ENCODE measurements at places on chromosomes 1 and 21. TPM values are rescaled to one million over a fixed set of nuclear protein-coding genes. Genes with fewer than 3 reads are reported as not detected.

- DNase-seq, result no peak
Observed at GRCh38 chr1:237890416-237890815, 306 bp downstream of the ZP4 start.

DNA sequence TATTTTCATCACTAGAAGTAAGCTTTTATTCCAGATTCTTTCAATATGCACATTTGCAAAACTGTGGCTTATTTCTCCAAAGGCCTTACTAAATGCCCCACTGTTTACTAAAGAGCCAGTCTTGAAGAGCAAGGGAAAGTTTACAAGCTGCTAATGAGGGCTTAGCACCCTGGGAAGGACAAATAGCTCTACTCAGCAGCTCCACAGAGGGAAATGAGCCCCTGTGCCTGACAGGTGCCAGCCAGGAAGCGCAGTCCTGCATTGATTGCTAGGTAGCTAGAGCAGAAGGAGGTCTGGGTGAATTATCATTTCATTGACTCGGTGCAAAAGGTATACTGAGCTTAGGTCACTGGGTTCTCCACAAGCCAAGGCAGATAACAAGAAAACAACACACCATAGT is 307.0 kb downstream of the SETD4 start:
- DNase-seq, result no peak

The LRRC38 gene
- not detected for total RNA-seq

GRCh38 chr1:1275836-1276235 is 2.2 kb upstream of the UBE2J2 start:
- DNase-seq, result no peak

DNA sequence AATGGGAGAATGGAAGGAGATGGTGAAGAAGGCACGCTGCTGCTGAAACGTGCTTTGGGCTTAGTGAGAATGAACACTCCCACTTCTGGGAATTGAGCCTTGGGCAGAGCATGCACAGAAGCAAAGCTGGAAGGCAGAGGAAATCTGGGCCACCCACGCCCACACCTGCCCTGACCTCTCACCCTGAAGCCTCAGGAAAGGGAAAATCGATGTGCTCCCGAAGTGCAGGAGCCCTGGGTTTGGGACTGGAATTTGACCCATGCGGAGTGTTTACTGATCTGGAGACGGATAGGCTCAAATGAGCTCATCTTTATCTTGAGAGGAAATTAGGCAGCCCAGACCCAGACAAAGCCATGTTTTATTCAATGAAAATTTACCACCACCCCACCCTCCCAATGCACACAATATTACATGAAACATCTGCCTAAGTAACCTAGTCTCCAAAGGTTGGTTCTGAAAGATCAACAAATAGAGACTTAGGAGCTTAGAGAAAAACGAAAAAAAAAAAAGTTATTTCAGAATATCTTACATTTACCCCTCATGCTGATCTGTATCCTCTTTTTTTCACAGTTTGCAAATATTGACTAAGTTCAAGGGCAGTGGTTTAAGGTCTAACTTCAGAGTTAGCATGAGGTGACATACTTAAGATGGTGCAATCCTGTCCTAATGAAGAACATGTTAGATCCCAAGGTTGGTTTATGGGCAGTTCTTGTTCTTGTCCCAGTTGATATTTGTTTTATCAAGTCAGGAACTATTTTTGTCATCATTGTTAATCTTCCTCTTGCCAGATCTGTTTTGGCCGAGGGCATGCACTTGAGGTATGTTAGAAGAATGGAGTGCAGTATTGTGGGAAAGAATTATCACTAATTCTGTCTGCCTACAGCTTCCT is 63.0 kb downstream of the PROX1 start:
- no peak for DNase-seq

The SPRR2E gene
- total RNA-seq, result not detected

- DNase-seq, result no peak
Observed at GRCh38 chr1:76933847-76934815, 66.9 kb downstream of the ST6GALNAC5 start.

DNA sequence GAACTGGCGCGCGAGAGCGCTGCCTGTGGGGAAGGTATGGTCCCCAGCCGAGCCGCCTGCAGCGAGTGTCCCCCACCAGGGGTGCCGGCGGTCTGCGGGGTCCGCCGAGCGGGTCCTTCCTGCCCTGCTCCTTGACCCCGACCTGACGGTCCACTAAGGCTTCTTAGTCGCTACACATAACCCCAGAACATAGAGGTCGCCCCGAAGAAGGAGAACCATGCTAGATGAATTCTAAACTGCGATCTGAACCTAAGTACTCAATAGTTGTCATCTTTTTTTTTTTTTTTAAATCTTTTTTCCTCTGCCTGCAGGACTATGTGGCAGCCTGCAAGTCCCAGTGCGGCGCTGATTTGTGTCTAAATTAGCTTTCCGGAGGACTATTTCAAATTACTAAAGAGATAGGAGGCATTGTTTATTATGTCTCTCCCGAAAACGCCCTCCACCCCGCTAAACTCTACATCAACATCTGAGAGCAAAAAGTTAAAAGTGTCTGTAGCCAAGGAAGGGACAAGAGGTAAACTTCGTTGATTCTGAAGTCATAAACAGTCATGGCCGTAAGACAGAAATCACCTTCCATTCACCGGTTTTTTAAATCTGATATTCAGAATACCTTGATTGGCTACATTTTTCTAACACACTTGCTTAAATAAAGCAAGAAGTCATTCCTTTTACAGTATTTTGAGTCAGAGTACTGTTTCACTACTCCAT is 476 bp downstream of the AXDND1 start:
- DNase-seq, result no peak

DNA sequence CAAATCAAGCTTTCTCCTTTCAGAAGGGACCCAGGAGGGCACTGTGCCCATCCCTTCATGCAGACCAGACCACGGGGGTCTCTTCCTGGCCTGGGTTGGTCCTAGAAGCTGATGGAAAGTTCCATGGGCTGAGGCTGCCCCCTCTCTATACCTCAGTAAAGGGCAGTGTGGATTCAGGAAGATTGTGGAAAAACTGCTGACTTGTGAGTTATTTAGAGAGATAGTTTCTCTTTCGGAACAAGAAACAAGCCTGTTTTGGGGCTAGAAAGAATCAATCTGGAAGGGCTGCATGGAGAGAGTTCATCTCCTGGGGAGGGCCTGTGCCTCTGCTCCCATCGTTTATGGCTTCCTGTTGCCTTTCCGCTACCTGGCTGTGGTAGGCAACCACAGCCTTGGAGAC is 803 bp downstream of the CHIT1 start:
- DNase-seq, result no peak

Measured in endothelial cell of umbilical vein (primary cell).